ENCODE measurements at places on chromosomes 16 and 17.

DNA sequence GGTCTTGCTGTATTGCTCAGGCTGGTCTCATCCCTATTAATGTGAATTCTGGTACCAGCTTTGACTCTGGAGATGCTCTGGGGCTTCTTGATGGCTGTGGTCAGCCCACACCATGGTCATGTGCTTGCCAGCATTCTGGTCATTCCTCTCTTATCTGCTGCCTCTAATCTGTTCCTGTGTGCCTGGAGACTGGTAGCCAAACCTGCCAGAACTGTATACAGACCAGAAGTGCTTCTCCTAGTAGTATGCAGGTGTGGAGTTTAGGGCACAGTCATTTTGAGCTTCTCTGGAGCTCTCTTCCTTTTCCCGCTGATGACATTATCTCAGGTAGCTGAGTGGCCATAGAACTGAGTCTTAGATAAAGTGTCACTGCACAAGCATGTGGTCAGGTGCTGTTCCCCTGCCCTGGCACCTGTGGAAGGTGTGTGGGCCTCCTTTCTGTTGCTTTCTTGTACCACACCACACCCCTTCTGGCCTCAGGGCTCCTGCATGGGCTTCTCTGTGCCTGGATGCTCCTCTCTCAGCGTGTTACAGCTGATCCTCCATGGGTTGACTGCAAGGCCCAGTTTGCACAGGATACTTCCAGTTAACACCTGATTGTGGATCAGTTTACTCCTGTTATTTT, 162.7 kb downstream of the SPECC1 start:
- no peak for DNase-seq

- DNase-seq: no peak
Measured at GRCh38 chr16:89732918-89733242, 11.5 kb downstream of the ZNF276 start.

DNA sequence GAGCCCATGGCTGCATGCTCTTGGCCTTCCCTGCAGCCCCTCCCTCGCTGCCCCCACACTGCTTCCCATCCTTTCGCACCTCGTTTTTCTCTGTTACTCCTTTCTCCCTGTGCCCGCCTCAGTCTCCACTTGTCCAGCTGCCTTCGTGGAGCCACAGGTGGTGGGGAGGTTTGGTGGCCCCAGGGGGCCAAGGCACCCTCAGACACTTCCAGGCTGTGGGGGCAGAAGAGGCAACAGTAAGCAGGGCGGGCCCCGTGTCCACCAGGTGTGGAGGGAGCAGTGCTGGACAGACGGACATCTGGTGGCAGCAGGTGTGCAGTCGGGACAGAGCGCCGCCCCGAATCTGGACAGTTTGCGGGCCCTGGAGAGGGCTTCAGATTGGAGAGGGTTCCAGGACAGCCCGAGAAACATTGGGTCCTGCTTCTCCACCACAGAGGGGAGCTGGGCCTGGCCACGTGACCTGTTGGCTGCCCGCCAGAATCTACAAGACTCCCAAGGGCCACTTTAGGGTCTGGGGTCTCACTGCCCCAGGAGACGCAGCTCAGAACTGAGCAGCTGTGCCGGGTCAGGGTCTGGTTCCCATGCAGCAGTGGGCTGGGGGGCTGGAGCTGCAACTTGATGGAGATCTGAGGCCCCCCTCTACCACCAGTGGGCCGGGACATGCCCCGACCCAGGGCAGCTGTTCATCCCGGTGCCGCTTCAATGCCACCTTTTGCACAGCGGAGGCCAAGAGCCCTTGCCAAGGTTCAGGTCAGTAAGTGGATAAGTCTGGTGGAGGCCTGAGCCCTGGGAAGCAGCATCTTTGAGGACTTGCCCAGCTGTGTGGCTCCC, 22.8 kb downstream of the BAHCC1 start:
- DNase-seq: no peak

DNA sequence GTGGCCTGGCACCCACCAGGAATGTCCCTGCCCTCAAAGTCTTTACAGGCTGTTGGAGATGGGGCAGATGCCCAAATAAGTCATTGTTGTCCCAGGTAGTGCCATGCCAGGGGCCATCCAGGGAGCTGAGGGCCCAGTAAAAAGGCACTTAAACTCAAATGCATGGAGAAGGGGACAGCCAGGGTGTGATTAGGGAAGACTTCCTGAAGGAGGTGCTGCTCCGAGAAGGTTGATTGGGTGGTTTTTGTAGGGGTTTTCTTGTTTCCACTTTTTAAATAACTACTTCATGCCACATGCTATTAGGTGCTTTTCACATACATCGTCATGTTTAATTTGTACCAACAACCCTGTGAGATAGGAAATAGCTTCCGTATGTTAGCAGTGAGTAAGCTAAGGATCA, 66.9 kb downstream of the RAI1 start:
- no peak for DNase-seq

DNA sequence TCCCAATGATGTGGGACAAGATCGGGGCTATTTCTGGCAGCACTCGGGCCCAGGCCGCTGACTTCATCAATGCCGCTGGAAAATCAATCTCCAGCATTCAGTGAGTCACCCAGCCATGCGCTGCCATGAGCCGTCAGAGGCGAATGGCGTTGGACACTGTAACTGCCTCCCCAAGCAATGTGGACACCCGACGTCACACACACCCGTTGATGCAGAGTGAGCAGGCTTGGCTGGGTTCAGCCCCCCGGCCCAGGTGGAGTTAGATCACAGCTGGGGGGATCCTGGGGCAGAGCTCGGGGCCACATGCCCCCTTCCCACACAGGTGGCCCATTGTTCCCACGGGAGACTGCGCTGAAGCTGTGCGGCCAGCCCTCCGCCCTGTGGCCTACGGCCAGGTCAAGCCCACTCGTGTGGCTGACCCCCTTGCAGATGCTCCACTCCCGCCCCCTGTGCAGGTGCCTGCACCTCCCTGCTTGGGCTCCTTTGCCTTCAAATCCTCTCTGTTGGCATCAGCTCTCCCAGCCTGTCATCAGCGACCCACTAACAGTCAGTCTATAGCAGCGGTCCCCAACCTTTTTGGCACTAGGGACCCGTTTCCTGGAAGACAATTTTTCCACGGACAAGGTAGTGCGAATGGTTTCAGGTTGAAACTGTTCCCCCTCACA, 89.9 kb downstream of the TBC1D16 start:
- DNase-seq: no peak

- DNase-seq: no peak
Measured at GRCh38 chr17:80353718-80354275, 61.2 kb upstream of the ENDOV start.

GRCh38 chr16:86059253-86060171, 160.6 kb downstream of the IRF8 start:
- no peak for DNase-seq

GRCh38 chr16:85774136-85774535, 23.2 kb upstream of the C16orf74 start:
- DNase-seq: no peak

DNA sequence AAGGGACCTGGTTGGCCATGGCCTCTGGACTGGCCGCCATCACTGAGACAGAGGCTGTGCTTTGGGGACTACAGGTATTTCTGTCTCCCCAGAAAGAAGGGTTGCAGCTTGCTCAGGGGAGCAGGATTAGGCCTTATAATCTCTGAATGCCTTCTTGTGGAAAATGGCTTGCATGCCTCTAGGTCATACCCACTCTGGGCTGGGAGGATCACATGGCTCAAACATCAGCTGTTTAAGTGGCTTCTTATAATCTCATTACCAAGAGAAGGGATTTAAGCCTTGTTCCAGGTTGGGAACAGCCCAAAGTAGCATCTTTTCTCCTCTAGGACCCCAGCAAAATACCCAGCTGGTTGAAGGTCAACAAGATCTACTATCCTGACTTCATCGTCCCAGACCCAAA, 19.1 kb downstream of the LIG3 start:
- DNase-seq: no peak

DNA sequence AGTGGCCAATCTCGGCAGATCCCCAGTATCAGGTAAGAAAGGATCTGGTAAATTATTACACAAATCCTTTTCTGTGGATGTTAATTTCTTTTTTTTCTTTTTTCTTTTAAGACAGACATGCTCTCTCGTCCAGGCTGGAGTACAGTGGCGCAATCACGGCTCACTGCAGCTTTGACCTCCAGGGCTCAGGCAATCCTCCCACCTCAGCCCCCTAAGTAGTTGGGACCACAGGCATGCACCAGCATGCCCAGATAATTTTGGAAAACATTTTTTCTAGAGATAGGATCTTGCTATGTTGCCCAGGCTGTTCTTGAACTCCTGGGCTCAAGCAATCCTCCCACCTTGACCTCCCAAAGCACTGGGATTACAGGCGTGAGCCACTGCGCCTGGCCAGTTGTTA, 54.0 kb downstream of the GAS7 start:
- DNase-seq: no peak

GRCh38 chr17:70780031-70780430, 610.7 kb downstream of the KCNJ2 start:
- no peak for DNase-seq

DNA sequence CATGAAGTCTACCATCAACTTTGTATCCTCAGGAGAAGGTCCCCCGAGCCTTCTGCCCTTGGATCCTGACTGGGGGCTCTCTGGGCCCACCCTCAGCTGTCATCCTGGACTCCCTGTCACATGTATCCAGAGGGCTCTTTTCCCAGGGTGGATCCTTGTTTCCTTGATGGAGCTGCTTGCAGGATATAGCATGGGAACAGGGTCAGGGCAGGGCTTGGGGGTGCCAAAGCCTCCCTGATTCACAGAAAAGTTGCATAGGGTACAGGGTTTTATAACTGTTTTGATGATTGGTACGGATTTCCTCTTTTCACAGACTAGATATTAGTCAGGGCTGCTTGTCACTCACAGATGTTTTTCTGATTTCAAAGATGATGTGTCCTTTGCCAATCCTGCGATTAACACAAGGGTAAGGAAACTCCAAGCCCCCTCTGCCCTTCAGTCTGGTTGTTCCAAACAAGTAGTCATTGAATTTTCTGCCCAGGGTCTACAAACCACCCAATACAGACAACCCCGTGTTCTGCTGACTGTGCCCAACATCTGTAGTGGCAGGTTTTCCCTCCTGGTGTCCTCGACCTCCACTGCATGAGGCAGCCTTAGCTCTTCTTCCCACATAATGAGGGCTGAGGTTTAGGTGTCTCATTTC, 20.6 kb upstream of the SLC35G3 start:
- peak; percentile 25 for DNase-seq

DNA sequence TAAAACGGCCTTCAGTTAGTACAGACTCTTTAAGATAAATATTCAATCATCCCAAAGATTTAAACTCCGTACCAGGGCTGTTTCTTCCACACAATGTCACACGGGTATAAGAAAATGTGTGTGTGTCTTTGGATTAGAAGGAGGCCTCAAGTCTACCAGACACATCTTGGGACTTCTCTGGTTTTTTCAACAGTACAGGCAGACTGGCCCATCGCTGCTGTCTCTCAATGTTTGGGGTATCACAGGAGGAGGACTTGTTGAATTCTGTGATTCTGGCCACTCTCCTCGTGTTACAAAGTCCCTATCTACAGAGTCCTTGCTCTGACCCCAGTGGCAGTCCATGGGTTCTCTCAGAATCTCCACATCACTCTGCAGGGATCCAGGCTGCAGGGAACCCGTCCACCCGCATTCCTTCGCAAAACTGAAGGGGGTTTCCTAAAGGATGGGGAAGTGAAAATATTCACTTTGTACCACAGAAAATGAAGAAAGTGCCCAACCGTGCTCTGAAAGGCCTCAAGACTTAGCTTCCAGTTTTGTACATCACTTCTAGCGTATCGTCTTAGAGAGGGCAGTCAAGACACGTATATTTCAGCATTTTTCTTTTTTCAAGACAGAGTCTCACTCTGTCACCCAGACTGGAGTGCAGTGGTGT, 373.2 kb downstream of the NPIPA8 start:
- DNase-seq: no peak

DNA sequence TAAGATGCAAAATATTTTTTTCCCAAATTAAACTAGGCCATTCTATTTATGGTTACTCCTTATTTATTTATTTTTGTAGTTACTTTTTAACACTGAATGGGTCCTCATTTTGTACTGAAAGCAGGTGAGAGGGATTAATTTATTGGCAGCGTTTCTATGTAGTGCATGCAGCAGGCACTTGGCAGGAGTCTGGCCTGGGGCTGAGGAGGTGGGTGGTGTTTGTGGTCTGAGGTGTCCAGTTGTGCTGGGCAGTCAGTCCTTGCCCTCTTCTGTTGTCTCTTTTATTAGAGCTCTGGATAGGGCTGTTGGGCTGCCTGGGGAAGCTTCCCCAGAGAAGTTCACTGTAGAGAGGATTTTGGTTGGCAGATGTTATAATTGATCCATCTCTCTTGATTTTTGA, 12.7 kb downstream of the SEC14L1 start:
- DNase-seq: no peak

DNA sequence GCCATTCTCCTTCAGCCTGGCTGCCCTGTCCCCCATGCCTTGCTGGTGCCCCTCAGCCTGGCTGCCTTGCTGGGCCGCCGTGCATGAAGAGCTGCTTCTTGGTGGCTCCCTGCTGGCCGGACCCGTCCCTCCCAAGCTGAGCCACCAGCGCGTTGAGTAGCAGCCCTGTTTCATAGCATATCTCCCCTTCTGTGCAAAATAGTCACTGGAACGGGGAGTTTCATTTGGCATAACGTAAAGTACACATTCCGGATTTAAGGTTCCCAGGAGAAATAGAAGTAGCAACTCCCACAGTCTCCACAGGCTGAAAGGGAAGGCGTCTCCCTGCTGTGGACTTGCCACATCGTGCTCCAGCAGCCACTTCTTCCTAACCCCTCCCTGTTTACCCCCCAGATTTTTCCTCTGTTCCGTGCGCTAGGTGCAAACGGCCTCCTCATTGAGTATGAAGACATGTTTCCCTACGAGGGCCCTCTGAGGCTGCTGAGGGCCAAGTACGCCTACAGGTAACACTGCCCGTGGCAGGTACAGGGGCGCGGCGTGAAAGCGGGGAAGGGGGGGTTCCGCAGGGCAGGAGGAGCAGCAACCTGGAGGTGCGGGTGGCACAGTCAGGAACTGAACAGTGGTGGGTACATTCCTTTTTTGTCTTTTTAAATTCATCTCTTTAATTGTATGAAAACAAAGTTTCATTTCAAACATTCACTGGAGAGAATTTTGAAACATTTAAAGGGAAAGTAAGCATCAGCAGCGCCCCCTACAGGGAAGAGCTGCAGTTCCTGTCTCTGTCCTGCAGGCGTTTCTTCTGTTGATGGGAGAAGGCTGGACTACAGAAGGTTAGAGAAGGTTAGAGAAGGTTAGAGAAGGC, 5.8 kb upstream of the OGFOD3 start:
- peak; percentile 62 for DNase-seq

DNA sequence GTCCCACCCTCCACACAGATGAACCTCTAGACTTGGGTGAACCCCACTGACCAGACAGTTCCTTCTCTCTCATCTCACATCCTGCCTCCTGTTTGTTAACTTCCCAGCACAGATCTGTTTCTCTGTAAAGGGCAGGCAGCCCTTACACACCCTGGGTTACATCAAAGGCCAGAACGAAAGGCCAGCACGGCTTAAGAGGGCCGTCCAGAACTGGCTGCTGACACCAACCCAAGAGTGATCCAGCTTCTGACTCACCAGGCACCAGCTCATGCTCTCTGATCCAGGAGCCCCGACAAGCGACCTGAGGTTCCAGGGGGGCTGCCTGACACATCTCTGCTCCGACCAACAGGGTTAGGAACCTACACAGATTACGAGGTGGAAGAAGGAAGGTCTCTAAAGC, 86.9 kb downstream of the MRM3 start:
- DNase-seq: no peak

- DNase-seq: no peak
Measured at GRCh38 chr16:70574595-70575271, 51.1 kb downstream of the SF3B3 start.

- DNase-seq: no peak
Measured at GRCh38 chr17:77530591-77530990, 389.8 kb downstream of the SEC14L1 start.

Measured in activated CD4-positive, alpha-beta T cell treated with anti-CD3 and anti-CD28 coated beads, Interleukin-2, amount 50 U/mL, for 1 hour (primary cell).